ENCODE measurements at places on chromosomes 2 and 18.
A peak's percentile ranks its signal among the peaks of the same experiment; 100 is the strongest.

GRCh38 chr18:52000435-52000834 is 339.6 kb upstream of the DCC start:
- DNase-seq = no peak

GRCh38 chr2:134682726-134683125 is 36.1 kb downstream of the TMEM163 start:
- peak; percentile 11 for DNase-seq

GRCh38 chr2:111662039-111662770 is 221.8 kb downstream of the ANAPC1 start:
- peak; percentile 33 for DNase-seq

- DNase-seq = no peak
Measured at GRCh38 chr2:11248-11941, 34.9 kb downstream of the FAM110C start.

- no peak for DNase-seq
Measured at GRCh38 chr2:220452561-220452960, 825.1 kb downstream of the SLC4A3 start.

- DNase-seq = no peak
Measured at GRCh38 chr18:73124175-73124574, 256.4 kb upstream of the NETO1 start.

DNA sequence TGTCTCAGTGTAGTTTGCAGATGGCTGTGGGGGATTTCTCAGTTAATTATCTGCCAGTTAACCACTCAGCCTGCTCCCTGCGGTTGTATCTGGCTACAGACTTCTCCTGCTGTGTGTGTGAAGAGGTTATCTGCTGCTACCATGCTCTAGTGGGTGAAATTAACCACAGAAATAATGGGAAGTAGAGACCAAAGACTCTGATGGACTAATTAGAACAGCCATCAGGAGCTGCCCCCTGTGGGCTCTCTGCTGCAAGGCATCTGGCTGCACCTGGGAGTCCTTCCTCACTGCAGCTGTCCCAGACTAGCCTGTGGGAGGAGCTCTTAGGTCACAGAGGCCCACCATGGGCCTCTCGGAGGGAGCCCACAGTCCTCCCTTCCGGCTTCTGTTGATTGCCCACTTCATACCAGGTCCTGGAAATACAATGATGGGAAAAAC is 66.6 kb downstream of the CTIF start:
- no peak for DNase-seq

GRCh38 chr18:27942706-27943105 is 234.2 kb downstream of the CDH2 start:
- no peak for DNase-seq

- no peak for DNase-seq
Measured at GRCh38 chr18:45802814-45803492, 22.5 kb upstream of the SIGLEC15 start.

- DNase-seq = peak; percentile 46
Measured at GRCh38 chr2:25664183-25664964, 9.0 kb downstream of the DTNB start.

- DNase-seq = no peak
Measured at GRCh38 chr2:70828914-70829824, 6.4 kb downstream of the CD207 start.

- DNase-seq = no peak
Measured at GRCh38 chr2:6934758-6935651, 17.8 kb downstream of the RNF144A start.

GRCh38 chr18:23662309-23663263 is at the start of gene ANKRD29:
TSS of gene ANKRD29 (minus strand) at chr18:23662911. CDS start at chr18:23662730, 181 bp downstream.
- no peak for DNase-seq

DNA sequence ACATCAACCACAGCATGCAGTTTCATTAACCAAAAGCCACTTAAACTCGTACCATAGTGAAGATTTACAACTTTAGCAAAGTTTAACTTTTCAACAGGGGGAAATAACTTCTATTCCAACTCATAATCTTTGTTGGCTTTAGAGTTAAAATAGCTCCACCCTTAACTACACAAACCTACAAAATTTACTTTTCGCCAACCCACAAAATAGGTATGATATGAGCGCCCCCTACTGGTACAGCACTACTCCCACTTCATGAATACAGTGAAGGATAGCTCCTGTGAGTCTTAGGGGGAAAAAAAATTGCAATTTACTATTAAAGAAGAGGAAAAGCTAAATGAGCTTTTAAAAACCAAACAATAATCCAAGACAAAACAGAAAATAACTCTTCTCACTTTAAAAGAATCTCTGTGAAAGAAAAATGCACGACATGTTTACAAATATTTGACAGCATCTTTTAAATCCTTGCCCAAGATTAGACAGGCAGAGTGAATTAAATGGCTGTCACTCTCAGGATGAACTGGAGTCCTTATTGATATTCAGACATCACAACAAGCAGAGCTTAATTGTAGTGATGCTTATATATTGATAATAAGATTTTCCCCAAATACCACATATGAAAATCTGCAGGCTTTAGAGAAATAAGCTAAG is 32.2 kb downstream of the TMEFF2 start:
- DNase-seq = peak; percentile 61

GRCh38 chr2:69933839-69934613 is 19.1 kb downstream of the MXD1 start:
- no peak for DNase-seq

DNA sequence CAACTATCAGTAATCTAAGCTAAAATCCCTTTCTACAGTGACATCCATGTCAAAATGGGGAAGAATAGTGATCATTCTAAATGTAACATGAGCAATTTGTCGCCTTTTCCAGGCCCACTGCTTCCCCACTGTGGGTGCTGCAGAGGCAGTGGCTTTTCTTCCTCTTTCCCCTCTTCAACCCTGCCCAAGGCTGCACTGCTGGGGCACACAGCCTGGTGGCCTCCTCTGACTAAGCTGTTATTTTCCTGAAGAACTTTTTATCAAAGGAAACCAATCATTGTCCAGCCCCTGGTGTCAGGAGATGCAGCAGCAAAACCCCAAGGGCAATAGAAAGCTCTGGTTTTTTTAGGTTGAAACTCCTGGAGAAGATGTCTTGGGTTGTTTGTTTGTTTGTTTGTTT is 117.6 kb upstream of the KLF7 start:
- DNase-seq = no peak

GRCh38 chr2:10009271-10009810 is 34.0 kb upstream of the KLF11 start:
- DNase-seq = no peak

- DNase-seq = no peak
Measured at GRCh38 chr2:128357506-128358370, 39.1 kb upstream of the HS6ST1 start.

DNA sequence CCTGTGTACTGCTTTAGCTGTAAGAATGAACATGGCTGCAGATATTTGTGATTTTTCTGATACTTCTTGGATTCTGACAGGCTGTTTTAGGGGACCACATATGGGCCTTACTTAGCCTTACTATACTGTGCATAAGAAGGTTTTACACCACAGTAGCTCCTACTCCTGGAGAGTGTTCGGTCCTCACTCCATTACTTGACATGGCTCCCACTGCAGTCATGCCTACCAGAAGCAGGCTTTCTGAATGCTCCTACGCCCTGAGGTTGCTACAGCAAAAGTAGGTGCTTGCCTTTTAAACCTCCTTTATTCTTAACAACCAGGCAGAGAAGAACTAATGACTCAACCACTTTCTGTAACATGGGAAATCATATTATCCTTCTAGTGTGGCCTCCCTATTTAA is 125.2 kb upstream of the MAP2 start:
- DNase-seq = no peak

DNA sequence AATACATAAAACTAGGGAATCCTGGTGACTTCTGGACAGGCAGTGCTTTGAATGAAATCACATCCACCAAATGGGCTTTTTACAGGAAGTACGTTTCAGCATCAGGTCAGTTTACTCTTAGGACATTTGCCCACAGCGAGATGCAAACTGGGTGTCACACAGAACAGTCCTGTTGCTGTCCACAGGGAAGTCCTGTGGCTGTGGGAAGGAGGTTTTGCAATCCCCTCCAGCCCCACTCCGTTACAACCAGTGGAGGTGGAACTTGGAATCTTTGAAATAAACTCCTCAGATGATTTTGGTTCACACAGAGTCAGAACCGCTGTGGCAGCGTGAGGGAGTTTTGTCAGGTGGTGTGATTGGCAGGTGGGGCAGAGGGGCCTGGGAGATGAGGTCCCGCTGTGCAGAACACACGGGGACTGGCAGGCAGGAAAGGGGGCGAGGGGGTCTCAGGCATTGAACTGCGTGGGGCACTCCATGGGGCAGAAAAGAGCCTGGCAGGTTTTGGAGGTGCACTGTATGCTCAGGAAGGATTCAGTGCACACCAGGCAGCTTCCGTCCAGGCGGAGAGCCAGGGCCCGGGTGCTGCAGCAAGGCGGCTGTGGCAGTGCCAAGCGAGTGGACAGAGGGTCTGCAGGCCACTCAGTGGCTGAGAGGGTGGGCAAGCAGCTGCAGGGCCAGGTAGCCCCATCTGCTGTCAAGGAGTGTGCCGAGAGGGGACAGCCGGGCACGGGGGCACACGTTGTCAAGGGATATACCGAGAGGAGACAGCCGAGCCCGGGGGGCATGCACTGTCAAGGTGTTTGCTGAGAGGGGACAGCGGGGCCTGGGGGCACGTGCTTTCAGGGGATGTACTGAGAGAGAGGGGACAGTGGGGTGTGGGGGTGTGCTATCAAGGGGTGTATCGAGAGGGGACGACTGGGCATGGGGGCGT is 148.7 kb downstream of the LDLRAD4 start:
- DNase-seq = no peak

- no peak for DNase-seq
Measured at GRCh38 chr2:142877216-142877838, at the start of gene KYNU. TSS of gene KYNU (plus strand) at chr2:142877664. CDS start at chr2:142885368, 7,704 bp downstream.

DNA sequence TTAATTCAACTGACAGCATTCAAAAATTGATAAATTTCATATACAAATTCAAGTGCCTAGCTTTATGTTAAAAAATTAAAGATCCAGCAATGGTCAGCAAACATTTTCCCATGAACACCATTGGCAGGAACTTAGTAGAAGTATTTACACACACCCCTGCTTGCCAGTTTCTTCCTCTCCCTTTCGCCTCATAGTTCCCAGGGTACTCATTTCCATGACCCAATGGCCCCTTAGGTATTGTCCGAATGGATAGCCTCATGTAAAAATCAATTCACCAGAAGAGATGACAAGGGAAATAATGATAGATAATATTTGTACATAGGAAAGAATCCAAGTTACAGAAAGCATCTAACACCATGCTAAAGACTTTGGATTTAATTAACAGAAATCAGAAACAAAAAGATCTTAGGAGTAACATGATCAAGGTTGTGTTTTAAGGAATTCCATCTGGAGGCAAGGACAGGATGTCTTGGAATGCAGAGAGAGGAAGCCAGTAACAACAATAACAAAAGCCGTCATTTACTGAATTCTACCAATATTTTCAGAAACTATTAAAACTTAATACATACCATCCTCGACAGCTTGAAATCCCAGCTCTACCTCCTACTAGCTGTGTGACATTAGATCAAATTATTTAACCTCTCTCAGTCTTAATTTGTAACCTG is 423.0 kb downstream of the IRS1 start:
- DNase-seq = no peak

GRCh38 chr2:101571951-101572350 is 97.0 kb upstream of the RFX8 start:
- no peak for DNase-seq

DNA sequence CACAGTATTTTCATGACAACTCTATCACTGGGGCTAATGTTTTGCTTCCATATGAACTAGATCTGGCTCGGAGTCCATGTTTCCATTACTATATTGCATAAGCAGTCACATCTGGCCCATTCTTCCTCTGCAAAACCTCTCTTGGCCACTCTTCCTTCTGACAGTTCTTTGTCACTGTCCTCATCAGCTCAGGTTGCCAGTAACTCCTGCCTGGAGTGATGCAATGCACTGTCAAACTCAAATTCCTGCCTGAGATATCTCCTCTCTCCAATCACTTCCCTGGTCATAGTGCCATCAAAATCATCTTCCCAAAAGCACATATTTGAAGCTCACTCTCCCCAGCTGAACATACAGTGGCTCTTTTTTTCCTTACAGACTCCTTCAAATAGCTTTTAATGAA is 66.1 kb downstream of the COLEC12 start:
- peak; percentile 97 for DNase-seq

DNA sequence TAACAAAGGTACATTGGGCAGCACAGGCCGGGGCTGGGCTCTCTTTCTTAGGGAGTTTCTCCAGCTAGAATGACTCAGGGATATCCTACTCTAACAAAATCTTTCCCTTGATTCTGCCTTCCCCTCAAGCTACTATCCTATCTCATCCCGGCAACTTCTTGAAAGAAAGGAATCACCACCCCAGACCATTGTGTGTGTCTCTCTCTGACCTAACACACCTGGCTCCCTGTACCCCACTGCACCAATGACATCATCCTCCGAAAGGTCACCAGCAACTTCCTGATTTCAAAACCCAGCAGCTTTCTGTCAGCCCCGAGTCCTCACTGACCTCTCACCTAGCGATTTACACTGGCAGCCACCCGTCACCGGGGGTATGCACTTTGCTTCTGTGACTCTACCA is 72.1 kb upstream of the MAP4K4 start:
- DNase-seq = no peak

GRCh38 chr2:94881070-94881469 is 9.8 kb downstream of the TEKT4 start:
- DNase-seq = no peak

- no peak for DNase-seq
Measured at GRCh38 chr18:66647671-66648070, 43.8 kb upstream of the CDH19 start.

DNA sequence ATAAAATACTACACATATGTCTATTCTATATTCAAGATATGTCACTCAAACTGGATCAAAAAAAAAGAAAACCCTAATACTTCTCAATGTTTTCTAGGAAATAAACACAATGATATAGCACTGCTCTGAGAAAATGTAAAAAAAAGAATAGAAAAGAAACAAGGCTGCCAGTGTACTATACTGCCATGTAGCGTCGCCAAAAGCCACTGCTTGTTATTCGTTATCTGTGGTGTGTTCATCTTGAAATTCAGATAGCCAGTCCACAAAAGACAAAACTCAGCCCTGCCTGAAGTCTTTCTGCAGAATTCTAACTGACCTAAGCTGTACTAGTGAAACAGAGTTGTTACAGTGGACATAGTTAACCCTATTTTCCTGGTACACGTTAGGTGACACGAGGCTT is 12.2 kb upstream of the YPEL5 start:
- DNase-seq = no peak

All from skin of body (tissue), 3 donors.